ENCODE measurements at places on chromosomes 1 and 21.
A peak's percentile ranks its signal among the peaks of the same experiment; 100 is the strongest.

- no peak for DNase-seq
These were observed 20.1 kb downstream of the CBR1 start for GRCh38 chr21:36089946-36090345.

DNA sequence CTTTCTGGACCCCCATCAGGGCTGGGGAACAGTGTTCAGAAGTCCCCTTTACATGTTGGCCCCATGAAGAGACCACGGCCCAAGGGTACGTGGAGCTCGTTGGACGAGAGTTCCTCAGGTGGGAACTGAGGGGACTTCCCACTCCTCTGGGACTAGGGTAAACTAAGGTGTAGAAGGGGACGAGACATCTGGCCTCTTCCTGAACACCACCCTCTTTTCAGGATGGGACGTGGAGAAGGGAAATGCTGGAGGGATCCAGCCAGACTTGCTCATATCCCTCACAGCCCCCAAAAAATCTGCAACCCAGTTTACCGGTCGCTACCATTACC, 2.0 kb downstream of the NAXE start:
- no peak for DNase-seq

GRCh38 chr21:45313015-45313414, 25.3 kb upstream of the POFUT2 start:
- DNase-seq: no peak

GRCh38 chr1:25212725-25213124, 19.6 kb downstream of the SYF2 start:
- no peak for DNase-seq

- DNase-seq: no peak
These were observed 59.1 kb downstream of the CAMK2N1 start for GRCh38 chr1:20426923-20427322.

DNA sequence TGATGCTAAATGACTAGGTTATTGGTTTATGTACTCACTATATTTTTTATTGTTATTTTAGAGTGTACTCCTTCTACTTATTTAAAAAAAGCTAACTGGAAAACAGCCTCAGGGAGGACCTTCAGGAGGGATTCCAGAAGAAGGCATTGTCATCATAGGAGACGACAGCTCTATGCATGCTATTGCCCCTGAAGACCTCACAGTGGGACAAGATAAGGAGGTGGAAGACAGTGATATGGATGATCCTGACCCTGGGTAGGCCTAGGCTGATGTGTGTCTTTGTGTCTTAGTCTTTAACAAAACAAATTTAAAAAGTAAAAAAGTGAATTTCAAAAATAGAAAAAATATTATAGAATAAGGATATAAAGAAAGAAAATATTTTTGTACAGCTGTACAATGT, 155.7 kb upstream of the CD34 start:
- DNase-seq: no peak

GRCh38 chr1:52814465-52814864, 28.1 kb upstream of the ZYG11A start:
- DNase-seq: no peak

- DNase-seq: no peak
These were observed 61.1 kb downstream of the GFI1 start for GRCh38 chr1:92425617-92426016.

DNA sequence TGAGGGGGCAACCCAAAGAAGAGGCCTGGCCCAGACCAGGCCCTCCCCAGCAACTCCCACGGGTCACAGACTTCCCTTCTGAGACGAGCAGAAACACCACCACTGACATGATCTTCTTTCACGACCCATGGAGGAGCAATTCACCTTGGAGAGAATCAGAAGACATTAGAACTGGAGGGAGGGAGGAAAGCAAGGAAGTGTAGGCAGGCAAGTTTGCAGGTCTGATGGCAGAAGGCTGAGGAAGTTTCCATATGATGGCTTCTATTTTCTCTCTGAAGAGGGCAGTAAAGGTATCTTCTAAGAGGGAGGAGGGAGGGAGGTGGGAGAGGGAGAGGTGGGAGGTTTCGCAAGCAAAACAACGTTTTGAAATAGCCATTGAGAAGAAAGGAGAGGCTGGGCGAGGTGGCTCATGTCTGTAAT, 1.4 kb upstream of the UBXN10 start:
- no peak for DNase-seq

GRCh38 chr1:6603238-6603914, 707 bp upstream of the KLHL21 start:
- DNase-seq: no peak

GRCh38 chr1:74689621-74690363, 16.2 kb upstream of the ERICH3 start:
- peak; percentile 48 for DNase-seq

GRCh38 chr1:245500546-245500945, 345.8 kb downstream of the KIF26B start:
- no peak for DNase-seq

DNA sequence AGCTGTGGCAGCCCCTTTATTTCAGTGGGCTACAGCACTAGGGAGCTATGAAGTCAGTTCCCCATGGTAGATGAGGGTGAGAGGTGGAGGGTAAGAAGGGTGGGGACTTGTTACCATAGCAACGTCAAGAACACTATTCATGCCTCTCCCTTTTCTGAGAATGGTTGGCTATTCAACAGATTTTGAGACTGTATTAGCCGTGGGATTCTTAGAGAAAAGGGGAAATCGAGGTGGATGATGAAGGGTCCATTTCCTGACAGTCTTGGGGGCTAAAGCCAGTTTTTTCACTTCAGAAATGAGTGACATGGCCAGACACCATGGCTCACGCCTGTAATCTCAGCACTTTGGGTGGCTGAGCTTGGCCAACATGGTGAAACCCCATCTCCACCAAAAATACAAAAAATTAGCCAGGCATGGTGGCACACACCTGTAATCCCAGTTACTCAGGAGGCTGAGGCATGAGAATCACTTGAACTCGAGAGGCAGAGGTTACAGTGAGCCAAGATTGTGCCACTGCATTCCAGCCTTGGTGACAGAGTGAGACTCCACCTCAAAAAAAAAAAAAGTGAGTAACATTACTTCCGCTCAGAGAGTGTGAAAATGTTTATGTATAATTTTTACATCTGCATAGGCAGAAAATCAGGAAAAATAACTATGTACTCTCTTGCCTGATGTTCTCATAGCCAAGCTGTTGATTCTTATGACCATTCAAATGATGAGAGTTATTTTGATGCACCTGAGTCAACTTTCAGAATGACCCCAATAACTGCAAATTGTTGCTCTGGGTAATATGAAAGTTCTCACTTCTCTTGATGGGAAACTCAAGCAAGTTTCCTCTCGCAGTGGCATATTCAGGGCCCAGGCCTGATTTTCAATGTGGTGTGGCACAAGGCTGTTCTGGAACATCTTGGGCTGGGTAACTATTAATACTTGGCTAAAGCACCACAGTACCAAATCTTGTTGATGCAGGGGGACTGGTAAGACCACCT, 23.2 kb upstream of the RGSL1 start:
- no peak for DNase-seq
